ENCODE measurements at places on chromosomes 2 and 18. TPM values are rescaled to one million over a fixed set of nuclear protein-coding genes. Genes with fewer than 3 reads are reported as not detected.

The LONRF2 gene
- 3.6 TPM for total RNA-seq

The FZD7 gene
- 24.2 TPM for total RNA-seq

The TRIM54 gene
- 0.18 TPM for total RNA-seq

The FTCDNL1 gene
- total RNA-seq = 1.5 TPM

The VIL1 gene
- not detected for total RNA-seq

The RSAD2 gene
- total RNA-seq = 4.4 TPM

The DOK6 gene
- total RNA-seq = 4.9 TPM

The FABP1 gene
- total RNA-seq = not detected

The SLC11A1 gene
- total RNA-seq = 16.5 TPM

The SERPINB3 gene
- total RNA-seq = not detected

DNA sequence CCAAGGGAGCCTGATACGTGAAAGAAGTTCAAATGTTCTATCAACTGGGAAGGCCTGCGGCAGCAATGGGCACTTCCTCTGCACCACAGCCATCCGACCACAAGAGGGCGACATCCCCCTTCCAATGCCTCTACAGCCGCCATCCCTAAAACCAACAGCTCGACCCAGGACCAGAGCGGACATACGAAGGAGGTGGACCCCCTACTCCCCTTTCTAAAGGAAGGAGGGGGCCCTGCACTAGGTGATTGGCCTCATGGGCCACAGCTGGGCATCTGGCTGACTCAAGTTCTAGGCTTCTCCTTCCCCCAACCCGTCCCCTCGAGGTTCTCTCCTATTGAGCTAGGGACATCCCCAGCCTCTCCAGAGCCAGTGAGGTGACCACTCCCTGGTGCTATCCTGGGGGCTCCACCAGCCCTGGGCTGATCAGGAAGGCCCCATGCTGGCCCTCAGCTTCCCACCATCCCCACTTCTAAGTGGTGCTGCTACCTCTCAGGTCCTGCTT, 217.2 kb downstream of the TNS1 start:
- DNase-seq = peak; percentile 87

DNA sequence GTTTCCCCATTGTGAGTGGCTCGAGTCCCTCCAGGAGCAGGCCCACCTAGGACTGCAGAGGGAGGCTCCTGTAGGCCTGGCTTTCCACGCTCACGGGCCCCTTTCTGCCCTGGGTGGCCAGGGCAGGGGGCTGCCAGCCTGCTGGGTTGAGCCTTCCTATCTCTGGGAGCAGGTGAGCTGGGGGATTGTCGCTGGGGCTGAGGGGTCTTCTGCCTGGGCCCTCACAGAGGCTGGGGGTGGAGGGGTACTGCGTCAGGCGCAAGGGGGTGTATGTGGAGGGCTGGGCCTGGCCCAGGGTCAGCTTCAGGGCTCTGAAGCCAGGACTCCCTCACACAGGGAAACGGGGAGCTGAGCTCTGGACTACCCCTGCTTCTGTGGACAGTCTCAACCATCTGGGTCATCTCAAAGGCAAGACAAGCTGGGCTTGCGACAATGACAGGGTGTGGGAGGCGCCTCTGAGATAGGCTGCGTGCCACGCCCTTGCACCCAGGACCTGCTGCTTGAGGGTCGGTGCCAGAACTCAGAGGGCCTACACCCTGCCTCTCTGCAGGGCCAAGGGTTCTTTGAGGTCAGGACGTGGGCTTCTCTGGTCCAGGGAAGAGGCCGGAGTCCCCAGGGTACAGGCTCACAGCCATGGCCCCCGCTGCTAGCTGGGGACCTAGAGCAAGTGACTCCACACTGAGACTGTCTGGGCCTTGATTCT, 206.1 kb downstream of the TWIST2 start:
- DNase-seq = no peak

DNA sequence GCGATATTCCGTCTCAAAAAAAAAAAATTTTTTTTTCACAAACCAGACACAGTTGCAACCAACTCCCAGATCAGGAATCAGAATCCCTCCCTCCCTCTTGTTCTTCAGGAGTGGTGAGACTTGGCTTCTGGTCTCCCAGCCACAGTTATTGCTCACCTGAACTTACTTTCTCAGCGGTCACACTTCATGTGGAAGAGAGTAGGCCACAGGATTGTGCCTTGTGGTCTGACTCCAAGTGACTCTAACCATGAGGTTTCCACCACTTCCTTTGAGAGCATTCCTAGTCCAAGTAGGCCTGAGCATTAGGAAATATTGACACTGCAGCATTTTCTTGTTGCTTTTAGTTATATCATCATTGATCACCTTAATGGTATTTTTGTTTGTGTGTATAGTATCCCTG, 12.1 kb downstream of the FMNL2 start:
- DNase-seq = no peak

GRCh38 chr18:9025091-9025838, 77.2 kb upstream of the NDUFV2 start:
- DNase-seq = no peak

DNA sequence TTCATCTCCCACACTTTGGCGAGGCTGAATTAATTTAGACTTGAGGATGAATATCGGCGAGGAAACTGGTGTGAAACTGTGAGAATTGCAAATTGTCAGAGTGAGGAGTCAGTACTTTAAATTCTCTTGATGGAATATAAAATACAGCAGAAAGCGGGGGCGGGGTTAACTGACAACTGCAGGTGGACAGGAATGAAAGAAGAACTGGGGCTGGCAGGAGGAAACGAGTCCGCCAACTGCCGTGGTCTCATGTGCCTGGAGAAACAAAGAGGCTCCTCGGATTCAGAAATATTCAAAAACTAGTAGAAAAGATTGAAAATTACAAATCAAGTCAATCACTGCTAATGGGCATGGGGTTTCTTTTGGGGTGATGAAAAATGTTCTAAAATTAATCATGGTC, 44.3 kb downstream of the MOGAT1 start:
- no peak for DNase-seq

GRCh38 chr2:40317761-40318160, 134.1 kb downstream of the SLC8A1 start:
- DNase-seq = no peak

- DNase-seq = no peak
These were observed 59.1 kb downstream of the CMPK2 start for GRCh38 chr2:6806604-6807003.

DNA sequence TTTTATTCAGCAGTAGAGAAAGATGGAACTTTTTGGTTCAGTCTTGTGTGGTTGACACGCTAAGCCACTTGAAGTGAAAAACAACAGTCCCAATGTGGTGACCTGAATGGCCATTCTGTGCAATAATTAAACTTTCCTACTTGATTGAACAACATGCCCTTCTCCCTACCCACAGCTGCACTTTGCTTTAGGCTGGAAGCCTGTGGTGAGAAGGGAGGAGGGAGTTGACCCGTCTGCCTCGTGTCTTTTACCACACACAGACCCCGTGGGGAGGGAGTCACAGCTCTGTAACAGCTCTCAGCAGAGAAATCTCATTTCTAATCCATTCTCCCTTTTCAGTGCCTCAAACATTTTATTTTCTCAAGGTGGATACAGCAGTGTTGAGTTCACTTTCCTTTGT, 138.2 kb upstream of the PKDCC start:
- DNase-seq = no peak

DNA sequence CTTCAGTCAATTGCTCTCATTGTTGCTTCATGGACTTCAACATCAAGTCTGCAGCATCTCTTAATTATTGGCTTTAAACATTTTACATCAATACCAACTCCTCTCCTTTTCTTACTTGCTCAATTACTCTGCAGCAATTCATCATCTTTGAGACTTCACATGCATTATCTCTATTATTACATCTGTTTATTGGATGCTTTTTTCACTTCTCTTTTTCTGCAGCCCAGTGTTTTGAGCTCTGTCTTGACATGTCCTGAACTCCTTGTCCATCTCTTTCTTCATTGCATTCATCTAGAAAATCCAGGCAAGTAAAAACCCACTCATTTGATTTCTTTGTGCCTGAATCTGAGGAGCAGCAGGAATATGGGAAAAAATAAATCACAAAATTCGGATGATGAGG, 647.9 kb downstream of the PLCL1 start:
- no peak for DNase-seq

DNA sequence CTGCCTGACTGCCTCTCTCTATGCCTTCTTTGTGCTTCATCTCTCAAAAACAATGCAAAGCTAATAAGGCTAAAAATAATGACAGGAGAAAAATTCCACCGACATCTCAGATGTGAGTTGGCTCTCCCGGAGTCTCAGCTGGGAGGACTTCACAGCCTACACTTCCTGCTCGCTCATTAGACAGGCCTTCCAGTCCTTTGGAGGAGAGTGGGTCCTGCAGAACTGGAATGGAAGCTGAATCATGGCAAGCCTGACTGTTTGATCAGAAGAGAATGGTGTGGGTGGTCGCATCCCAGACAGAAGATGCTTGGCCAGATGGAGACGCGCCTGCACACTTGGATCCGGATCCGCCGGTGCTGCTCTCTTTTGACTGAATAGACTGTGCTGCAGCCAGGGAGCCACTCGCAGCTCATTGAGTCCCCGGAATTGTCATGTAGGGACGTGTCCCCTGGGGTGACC, 49.7 kb downstream of the TRIB2 start:
- DNase-seq = no peak

GRCh38 chr2:123451542-123451941, 573.5 kb upstream of the CNTNAP5 start:
- DNase-seq = no peak

GRCh38 chr2:108588070-108588668, 53.9 kb downstream of the LIMS1 start:
- DNase-seq = no peak

GRCh38 chr2:12232876-12233275, 483.9 kb upstream of the TRIB2 start:
- no peak for DNase-seq

DNA sequence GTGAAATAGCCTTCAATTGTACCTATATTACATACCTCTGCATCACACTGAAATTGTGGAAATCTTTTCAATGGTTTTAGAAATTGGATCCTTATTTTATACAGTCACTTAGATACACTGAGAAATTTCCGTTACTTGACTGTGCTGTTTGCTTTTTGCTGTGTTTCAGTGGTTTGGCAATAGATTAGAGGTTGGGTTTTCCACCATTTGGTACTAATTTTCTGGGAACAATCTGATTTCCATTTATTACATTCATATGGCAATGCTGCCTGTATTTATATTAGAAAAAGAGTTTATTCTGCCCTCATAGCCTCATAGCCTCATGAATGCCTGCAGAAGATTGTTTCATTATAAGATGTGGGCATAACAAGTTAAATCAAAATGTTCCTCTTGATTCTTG, 285.0 kb downstream of the GULP1 start:
- DNase-seq = no peak

DNA sequence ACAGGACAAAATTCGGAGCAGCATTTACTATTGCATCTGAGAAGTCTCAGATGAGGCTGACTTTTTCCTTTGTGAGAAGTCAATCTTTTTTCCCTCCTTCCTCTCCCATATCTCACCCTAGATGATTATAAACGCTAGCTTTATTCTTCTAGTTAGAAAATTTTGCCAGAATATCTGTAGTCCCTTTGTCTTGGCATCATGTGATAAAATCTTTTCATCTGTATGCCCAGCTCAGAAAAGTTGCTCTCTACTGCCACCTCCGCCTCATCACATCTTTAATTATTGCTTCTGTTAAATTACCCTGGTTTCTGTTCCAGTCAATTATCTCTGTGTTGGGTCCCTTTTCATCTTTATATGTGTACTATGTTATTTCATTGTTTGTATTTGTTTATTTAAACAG, 210.8 kb upstream of the SLC35G4 start:
- no peak for DNase-seq

GRCh38 chr18:65056575-65056974, 694.2 kb upstream of the CDH7 start:
- no peak for DNase-seq

- no peak for DNase-seq
These were observed 48.1 kb downstream of the PSMG2 start for GRCh38 chr18:12750715-12751502.

- no peak for DNase-seq
These were observed 103.5 kb upstream of the CTAGE1 start for GRCh38 chr18:22521026-22521707.

GRCh38 chr18:11324510-11324909, 175.1 kb upstream of the PIEZO2 start:
- DNase-seq = no peak

- DNase-seq = no peak
These were observed 12.1 kb downstream of the RNF149 start for GRCh38 chr2:101296371-101296770.
